ENCODE measurements at places on chromosomes 7 and 10.

DNA sequence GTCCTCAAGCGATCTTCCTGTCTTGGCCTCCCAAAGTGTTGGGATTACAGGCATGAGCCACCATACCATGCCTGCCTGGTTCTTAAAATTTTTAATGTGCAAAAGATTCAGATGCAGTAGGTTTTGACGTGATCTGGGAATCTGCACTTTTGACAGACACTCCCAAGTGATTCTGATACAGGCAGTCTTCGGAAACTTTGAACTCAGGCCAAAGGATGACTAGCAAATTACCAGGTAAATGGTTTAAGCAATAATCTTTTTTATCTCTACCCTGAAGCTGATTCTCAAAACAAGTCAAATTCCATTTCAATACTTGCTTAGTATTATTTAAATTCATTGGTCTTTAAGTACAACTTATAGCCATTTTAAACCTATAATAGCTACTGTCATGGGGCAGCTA lies 2.6 kb upstream of the ADO start:
- no peak for DNase-seq

GRCh38 chr10:84177541-84178141 lies 4.0 kb downstream of the GPR15LG start:
- DNase-seq, result no peak

- DNase-seq, result no peak
These were observed 9.0 kb downstream of the MTURN start for GRCh38 chr7:30143748-30144251.

- DNase-seq, result no peak
These were observed 384.1 kb downstream of the NXPH1 start for GRCh38 chr7:8817448-8818036.

DNA sequence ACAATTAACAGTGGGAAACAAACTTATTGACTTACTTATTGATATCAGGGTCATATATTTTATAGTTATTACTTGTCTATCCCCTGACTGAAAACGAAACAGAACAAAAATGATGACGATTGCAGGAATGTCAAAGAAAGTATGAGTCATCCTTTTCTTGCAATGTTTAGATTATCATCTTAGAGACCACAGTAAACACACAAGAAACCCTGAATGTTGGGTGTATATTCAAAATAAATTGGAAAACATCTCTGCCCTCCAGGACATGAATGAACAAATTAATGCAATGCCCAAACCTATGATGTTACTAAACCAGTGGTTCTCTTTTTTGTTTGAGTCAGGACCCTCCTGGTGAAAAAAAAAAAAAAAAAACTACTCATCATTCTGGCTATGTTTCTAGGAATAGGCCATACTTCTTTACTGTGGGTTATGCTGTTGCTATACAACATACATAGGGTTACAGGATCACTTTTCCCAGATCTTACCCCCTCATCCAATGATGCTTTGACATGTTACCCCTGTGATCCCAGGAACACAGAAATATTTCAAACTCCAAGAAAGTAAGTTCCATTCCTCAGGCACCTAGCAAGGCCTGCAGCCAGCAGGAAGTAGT lies 623.4 kb upstream of the IGFBP3 start:
- no peak for DNase-seq

DNA sequence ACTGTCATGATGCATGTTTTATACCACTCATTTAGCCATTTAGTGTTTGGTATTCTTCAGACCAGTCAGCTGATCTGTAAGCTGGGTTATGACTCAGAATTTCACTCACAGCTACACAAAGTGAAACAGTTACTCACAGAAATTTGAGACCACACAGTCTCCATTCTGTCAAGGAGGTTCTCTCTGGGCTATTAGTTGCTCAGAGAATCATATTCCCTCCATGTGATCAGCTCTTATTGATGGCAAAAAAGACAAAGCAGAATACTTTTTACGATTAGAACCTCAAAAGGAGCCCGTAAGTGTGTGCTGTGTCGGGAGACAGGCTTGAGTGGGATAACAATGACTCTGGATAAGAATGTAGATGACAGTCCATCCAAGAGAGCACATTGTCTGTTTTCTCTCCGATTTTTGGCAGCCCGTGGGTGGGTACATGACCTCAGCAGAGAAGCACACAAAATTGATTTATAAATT lies 277.6 kb upstream of the SORCS1 start:
- DNase-seq, result no peak

GRCh38 chr10:121084016-121084674 lies 233.0 kb downstream of the WDR11 start:
- DNase-seq, result no peak

Data from lower lobe of right lung (tissue), 2 donors.